ENCODE measurements at places on chromosomes 6 and 20. TPM values are rescaled to one million over a fixed set of nuclear protein-coding genes. Genes with fewer than 3 reads are reported as not detected.

The MUC21 gene
- not detected for total RNA-seq

The NMBR gene
- total RNA-seq: not detected

GRCh38 chr20:6699921-6700562 lies 67.4 kb upstream of the BMP2 start:
- peaks cover 36% of the 10 kb centered on the region for H3K4me1 ChIP-seq
- H3K4me3 ChIP-seq: no peak overlapping the region
- H3K27me3 ChIP-seq: no peaks in the 10 kb centered on the region
- no peaks in the 10 kb centered on the region for H3K36me3 ChIP-seq
- H3K27ac ChIP-seq: no peak overlapping the region

DNA sequence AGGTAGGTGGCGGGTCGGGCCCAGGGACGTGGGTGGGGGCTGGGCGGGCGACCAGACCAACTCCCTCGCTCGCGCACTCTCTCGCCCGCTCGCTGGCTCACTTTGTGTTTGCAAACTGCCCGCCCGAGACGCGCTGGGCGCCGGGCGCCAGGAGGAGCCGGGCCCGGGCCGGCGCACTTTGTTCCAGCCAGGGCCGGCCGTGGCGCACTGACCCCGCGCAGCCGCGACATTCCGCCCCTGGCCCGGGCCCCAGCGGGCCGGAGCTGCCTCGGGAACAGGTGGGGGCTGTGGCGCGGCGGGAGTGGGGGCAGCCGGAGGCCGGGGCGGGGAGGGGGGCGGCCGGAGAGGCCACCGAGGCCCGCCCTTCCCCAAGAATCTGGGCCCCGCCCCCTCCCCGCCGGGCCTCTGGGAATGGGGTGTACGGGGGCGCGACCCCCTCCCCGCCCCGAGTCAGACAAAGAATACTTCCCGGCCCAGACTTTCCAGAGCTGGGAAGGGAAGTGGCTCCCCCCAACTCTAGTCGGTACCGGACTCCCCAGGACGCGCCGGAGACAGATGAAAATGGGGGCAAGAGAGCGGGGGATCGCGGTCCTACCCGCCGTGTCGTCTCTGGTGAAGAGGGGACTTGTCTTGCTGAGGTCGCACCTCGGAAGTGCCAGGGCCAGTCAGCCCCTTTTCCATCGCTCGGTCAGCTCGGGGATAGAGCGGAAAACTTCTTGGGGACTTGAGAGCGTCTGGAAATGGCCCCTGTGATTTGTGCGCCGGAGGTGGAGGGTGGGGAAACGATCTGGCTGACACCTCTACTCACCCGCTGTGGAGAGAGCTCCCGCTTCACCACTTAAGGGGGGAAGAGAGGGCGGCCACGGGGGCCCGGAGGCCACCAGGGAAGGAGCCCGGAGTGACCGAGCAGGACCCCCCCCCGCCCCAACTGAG lies 951 bp downstream of the FOXP4 start:
- peak overlapping the region; percentile 55 for H3K27ac ChIP-seq
- peak overlapping the region; percentile 91 for H3K4me3 ChIP-seq
- DNase-seq: no peak
- H3K36me3 ChIP-seq: no peaks in the 10 kb centered on the region

DNA sequence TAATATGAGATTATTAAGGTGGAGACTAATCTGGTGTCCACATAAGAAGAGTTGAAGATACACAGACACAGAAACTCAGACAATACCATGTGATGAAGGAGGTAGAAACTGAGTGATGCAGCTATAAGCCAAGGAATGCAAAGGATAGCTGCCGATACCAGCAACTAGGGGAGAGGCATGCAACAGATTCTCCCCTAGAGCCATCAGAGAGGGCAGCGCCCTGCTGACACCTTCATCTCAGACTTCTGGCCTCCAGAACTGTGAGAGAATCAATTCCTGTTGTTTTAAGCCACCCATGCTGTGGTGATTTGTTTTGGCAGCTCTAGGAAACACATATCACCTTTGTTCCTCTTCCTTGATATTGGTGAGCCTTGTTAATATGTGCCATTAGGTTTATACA lies 41.5 kb downstream of the STXBP5 start:
- H3K36me3 ChIP-seq: peaks cover 20% of the 10 kb centered on the region
- H3K4me1 ChIP-seq: peaks cover 7% of the 10 kb centered on the region
- H3K27ac ChIP-seq: no peak overlapping the region
- H3K27me3 ChIP-seq: no peaks in the 10 kb centered on the region
- no peak for DNase-seq

The TUBB2B gene
- total RNA-seq: 67.2 TPM

GRCh38 chr6:137964876-137965275 lies 97.8 kb downstream of the TNFAIP3 start:
- no peak for DNase-seq
- H3K27me3 ChIP-seq: peaks cover 3% of the 10 kb centered on the region
- H3K4me1 ChIP-seq: no peaks in the 10 kb centered on the region
- no peaks in the 10 kb centered on the region for H3K36me3 ChIP-seq

The ZNF311 gene
- 1.7 TPM for total RNA-seq

The OOEP gene
- total RNA-seq: not detected

DNA sequence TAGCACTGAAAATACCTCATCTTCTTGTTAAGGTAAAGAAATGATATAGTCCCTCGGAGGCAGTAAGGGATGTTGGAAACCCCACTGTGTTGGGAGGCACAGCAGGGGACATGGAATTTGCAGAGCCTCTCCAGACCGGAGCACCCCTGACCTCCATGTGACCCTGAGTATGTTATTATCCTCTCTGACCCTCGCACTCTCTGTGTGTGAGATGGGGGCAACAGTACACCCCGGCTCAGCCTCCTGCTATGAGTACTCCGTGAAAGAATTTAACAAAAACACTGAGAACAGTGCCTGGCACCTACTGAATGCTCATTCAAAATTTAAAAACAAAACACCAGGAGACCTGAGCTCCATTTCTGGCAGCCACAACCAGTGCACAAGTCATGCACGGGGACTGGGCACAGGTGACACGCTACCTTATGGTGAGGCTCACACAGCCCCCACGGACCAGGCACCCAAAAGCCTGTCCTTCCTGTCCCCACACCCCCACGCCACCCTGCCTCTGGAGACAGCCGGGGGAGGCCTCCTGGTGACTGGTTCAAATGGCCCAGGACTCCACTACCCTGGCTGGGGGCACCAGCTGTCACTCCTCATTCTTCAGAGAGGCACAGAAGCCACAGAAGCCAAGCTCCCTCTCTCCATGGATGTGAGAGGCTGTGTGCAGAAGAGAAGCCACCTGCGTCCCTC lies 6.1 kb downstream of the NINL start:
- H3K4me1 ChIP-seq: peaks cover 50% of the 10 kb centered on the region
- no peaks in the 10 kb centered on the region for H3K27me3 ChIP-seq
- no peak overlapping the region for H3K4me3 ChIP-seq
- H3K36me3 ChIP-seq: peaks cover 7% of the 10 kb centered on the region

- H3K27me3 ChIP-seq: no peaks in the 10 kb centered on the region
- no peak overlapping the region for H3K27ac ChIP-seq
- H3K4me3 ChIP-seq: no peak overlapping the region
Measured at GRCh38 chr6:56637640-56638039, 5.0 kb downstream of the DST start.

DNA sequence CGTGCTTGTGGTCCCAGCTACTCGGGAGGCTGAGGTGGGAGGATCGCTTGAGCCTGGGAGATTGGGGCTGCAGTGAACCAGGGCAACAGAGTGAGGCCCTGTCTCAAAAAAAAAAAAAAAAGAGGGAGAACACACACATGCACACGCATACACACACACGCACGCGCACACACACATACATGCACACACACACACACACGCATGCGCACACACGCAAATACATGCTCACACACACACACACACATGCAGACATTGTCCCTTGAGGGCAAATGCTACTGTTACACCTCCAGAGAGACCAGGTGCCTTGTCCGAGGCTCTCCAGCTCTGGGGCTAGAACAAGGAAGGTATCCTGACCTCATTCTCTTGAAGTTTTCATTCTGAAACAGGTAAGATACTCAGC lies 64.5 kb downstream of the RAB44 start:
- DNase-seq: no peak
- H3K4me3 ChIP-seq: no peak overlapping the region
- H3K27me3 ChIP-seq: no peaks in the 10 kb centered on the region
- no peaks in the 10 kb centered on the region for H3K36me3 ChIP-seq
- H3K4me1 ChIP-seq: peaks cover 17% of the 10 kb centered on the region

- no peaks in the 10 kb centered on the region for H3K36me3 ChIP-seq
- H3K4me3 ChIP-seq: no peak overlapping the region
- H3K4me1 ChIP-seq: no peaks in the 10 kb centered on the region
- no peak for DNase-seq
- H3K27me3 ChIP-seq: peaks cover 15% of the 10 kb centered on the region
Measured at GRCh38 chr6:85124472-85125354, 325.2 kb upstream of the NT5E start.

The RALGAPB gene
- 37.1 TPM for total RNA-seq

DNA sequence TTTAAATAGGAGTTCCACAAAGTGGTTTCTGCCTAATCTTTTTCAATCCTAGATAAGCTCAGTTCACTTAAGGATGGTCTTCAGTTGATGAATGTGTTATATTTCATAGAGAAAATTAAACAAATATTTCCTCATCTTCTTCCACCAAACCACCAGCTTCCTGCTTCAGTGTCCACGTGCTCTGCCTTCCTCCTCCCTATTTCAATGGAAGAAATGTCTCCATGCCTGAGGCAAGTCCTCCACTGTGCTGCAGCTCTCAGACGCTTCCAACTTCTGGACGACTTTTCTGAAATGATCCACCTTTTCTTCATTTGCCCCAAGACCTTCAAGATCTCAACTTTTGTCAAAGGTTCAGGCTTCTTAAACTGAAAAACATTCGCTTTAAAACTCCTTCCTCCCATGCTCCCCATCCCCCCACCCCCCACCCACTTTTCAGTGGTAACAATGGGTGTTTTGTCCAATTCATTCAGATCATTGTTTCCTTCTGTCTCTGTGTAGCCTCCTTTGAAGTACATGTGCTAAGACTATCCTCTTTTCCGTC lies 25.3 kb upstream of the FABP7 start:
- no peak overlapping the region for H3K4me3 ChIP-seq
- H3K27ac ChIP-seq: no peak overlapping the region
- H3K36me3 ChIP-seq: no peaks in the 10 kb centered on the region
- peaks cover 39% of the 10 kb centered on the region for H3K27me3 ChIP-seq
- no peaks in the 10 kb centered on the region for H3K4me1 ChIP-seq
- DNase-seq: no peak

The ERVFRD-1 gene
- not detected for total RNA-seq

Measured in osteocyte (in vitro differentiated cells).